Sciatic nerve (tissue), 2 donors: ENCODE measurements at places on chromosomes 16 and 17. TPM values are rescaled to one million over a fixed set of nuclear protein-coding genes. Genes with fewer than 3 reads are reported as not detected.
A peak's percentile ranks its signal among the peaks of the same experiment; 100 is the strongest.

DNA sequence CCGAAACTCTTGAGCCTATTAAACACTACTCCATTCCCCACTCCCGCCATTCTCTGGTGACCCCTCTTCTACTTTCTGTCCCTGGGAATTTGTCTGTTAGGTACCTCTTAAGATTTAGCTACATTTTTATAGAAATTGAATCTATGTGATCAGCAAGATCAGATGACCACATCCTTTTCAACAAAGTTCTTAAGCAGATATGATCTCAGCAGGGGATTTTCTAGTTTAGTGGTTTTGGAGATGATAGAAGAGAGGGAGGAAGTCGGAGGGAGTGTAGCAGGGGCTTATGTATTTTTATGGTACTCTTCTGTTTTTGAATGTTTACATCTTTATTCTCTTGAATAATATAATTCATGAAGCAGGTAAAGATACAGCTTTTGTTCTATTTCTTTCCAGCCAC is 40.8 kb downstream of the RPA1 start:
- no peak for DNase-seq

- DNase-seq, result peak; percentile 88
Observed at GRCh38 chr17:82231562-82232321, 2.9 kb downstream of the SLC16A3 start.

GRCh38 chr17:59432657-59433056 is 101.2 kb downstream of the YPEL2 start:
- no peak for DNase-seq

DNA sequence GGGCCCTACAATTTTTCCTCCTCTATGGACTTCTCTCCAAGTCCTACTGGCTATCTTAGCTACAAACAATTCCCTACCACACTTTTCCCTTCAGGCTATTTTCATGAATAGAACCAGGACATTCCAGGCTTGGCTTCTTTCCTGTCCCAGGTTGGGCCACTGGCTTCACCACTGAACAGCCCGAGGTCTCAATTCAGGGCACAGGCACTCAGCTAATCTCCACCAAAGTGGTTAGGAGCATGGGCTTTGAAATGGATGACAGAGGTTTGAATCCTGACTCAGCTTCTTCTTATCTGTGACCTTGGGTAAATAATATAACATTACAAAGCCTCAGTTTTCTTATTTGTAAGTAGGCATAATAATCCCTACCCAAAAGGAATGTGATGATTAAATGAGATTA is 50.9 kb upstream of the ZNF629 start:
- DNase-seq, result no peak

DNA sequence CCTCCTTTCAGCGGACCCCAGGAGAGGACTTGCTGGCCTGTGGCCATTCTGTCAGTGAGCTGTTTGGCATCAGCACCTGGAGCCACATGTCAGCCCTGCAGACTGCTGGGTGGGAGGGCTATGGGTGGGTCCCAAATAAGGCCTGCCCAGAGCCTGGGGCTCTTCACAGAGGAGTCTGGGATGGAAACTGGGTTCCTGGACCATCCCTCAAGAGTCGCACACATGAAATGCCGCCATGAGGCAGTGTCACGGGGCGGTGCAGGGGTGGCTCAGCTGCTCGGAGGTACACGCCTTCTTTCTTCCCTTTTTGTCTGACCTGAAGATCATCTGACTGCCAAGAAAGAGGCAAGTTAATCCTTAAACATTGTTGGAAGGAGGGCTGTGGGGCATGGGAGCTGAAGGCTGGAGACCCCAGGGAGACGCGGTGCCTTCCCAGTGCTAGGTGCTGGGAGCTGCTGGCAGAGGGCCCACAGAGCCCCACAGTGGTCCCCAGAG is 14.8 kb downstream of the MPRIP start:
- peak; percentile 52 for DNase-seq

GRCh38 chr17:45073414-45074070 is 12.4 kb downstream of the NMT1 start:
- DNase-seq, result no peak

- DNase-seq, result no peak
Observed at GRCh38 chr16:69554495-69554894, 11.3 kb upstream of the NFAT5 start.

DNA sequence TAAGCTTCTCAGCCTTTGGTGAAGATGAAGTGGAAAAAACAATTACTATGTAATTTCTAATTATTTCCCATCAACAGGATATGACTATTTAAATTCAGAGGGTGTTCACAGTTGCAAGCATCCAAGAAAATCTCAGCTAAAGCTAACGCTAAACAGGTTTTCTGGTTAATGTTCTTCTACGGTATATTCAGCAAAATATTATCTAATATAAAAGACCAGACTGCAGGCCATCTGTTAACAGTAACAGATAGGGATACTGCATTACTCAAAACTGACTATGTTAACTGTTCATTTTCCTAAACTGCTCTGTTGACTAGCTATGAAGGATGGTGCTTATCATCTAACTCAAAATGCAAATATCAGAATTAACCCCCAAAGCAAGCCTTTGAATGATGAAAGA is 32.8 kb downstream of the GLG1 start:
- no peak for DNase-seq

DNA sequence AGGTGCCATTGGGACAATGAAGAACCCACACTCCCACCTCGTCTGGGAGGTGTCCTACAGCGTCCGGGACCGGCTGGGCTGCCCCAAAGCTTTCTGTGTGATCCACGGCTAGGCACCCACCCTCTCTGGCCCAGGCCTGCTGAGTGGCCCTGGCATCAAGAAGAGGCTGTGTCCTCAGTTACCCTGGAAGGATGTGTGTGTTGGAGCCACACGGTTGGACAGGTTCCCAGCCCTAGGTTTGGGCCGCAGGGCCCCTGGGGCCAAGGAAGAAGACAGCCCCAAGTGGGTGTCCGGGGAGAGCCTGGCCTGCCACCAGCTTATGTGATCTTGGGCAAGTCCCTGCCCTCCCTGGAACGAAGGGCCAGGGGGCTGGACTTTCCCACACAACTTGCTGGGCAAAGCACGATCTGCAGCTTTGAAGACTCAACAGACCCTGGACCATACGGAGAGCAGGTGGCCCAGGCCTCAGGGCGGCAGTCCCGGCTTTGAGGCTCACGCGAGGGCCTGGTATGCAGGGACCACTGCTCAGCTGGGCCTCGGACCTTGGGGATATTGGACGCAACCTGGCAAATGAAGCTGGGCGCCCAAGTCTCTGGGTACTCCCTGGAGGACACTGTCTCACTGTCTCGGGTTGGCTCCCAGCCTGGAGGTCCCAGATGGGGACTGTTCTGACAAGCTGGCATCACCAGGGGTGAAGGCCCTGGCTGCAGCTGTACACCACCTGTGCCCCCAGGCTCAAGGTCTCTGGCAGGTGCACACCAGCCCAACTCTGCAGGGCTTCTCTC is 17.5 kb downstream of the MYBBP1A start:
- DNase-seq, result no peak

Gene ACBD4
- total RNA-seq, result 26.4 TPM

Gene NETO2
- total RNA-seq, result 1.9 TPM

Gene SLC13A5
- total RNA-seq, result 0.62 TPM

Gene C17orf100
- 2.1 TPM for total RNA-seq

Gene HIC1
- total RNA-seq, result 85.0 TPM
